Fibroblast of skin of scalp (primary cell): ENCODE measurements at places on chromosomes 6 and 20.
A peak's percentile ranks its signal among the peaks of the same experiment; 100 is the strongest.

DNA sequence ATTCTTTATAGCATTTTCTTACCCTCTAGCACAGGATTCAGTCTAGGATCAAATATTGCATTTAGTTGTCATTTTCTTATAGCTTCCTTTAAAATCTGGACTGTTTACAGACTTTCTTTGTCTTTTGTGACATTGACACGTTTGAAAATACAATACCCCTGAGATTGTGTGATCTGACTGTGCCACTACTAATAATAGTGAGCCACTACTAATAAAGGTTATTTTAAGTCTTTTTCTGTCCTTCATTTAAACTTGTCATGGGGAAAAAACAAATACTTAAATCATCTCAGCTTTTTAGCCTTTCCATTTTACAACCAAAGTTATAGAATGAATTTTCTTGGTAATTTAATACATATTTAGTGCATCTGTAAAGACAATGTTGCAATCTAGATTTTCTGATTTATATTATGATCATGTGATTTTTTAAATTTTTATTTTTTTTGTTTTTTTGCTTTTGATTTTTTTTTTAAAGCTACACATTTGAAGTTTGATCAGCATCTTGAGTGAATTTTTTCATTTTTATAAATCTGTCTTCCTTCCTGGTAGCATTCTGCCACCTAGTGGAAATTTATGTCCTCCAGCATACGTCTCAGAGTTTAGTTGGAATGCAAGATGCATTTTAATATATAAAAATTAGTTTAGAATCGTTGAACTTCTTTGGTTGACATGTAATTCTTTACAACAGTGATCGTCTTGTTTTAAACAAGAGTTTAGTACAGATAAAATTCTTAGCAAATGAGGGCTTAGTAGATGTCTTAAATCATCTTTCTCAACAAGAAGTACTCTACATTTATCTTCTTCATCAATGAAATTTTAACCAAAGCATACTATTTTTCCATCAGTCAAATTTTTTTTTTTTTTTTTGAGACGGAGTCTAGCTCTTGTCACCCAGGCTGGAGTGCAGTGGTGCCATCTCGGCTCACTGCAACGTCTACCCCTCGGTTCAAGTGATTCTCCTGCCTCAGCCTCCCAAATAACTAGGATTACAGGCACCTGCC, 119.4 kb downstream of the NCOA3 start:
- peak; percentile 73 for DNase-seq

DNA sequence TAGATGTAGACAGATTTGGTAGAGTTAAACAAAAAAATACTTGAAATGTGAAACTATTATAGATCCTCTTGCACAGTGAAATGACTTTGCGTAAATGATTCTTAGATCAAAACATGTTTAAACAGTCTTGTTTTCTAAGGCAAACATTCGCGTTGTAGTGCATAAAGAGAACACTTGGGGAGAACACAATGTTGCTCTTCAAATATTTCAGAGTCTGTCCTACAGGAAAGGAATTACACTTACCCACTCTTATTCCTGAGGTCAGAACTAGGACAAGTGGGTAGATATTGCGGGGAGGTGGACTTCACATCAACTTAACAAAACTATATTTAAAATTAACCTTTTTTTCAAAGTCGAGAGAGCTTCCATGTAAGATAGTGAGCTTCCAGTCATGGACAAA, 183.5 kb upstream of the PCSK2 start:
- DNase-seq: no peak

- no peak for DNase-seq
These were observed 1.9 kb downstream of the RNF39 start for GRCh38 chr6:30073489-30074235.

DNA sequence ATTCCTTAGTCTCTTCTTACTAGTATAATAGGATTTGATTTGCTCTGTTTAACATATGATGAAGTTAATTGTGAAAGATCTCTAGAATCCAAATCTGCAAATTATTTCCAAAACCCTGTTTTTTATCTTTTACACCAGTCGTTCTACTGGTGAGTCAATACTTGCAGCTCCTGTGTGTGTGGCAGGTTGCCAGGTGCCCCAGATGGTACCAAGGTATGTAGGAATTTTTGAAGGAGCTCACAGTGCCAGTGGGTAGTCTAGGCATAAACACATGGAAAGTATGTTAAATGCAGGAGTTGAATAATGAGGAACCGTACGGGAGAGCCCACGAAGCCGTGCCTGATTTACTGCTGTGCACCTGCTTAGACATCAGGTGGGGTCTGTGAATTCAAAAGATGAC, 192.2 kb downstream of the FARS2 start:
- no peak for DNase-seq

DNA sequence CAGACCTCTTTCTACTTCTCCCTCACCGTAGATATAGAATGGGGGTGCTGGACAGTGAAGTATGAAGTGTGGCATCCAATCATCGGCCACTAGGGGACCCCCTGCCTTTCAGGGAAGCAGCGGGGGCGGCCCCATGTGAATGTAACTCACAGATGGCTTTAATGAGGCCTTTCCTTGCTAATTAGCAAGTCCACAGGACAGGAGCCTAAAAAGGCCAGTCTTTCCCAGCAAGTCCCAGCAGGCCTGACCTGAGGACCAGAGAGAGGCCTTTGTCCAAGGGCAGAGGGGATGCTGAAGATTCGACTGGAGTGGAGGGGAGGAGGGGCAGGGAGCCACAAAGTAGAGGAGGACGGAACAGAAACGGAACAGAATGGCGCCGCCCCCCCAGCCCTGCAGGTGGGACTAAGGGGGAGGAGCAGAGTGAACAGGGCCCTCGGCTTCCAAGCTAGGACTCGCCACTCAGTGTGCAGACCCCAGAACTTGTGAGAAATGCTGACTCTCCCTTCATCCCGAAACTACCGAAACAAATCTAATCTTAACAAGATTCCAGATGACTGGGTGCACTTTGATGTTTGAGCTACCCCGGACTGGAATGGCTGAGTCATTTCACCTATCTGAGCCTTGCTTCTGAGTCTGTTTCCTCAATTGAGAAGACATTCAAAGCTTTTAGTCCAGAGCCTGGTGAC, 5.8 kb downstream of the C6orf132 start:
- DNase-seq: peak; percentile 45

DNA sequence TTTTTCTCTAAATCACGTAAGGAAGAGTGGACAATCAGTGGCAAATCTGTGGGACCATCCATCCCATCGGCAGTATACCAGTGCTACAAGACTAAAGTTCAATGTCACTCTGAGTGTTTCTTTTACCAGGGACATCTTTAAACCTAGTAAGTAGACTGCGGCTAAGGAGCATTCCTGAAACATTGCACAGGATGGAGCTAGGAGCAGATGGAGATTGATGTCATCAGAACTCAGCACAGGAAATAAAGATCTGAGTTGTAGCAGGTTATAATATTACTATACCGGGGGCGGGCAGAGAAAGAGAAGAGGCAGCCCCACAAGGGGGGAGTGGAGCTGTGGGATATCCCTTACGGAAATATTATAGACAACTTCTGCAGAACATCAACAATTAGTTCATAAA, 162.1 kb downstream of the MTFR2 start:
- peak; percentile 28 for DNase-seq

GRCh38 chr6:138528956-138529355, 29.7 kb upstream of the NHSL1 start:
- no peak for DNase-seq

GRCh38 chr6:30942338-30943060, 1.7 kb downstream of the MUCL3 start:
- peak; percentile 91 for DNase-seq

DNA sequence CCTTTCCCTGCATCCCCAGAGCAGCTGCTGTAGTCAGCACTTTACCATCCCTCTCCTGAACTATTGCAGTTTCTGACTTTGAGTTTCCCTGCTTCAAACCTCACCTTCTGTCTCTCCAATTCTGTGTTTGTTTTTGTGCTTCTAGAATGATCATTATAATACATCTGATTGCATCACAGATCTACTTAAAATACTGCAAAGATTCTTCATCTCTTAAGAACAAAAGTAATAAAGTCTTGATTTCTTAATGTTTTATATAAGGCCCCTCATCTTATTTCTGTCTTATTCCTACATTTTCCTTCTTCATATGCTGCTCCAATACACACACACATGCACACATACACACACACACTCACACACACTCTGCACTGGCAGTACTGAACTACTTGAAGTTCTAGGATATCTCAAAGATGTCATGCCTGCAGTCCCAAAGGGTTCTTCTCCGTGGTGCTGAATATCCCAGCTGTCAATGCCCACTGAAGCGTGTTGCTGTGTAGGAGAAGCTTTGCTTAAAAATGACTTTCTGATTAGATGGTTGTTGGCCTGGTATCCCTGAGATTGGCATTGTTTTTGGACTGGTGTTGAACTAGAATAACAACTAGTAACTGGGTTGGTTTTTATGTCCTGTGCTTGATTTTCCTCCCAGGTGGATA, 97.2 kb downstream of the MAP3K4 start:
- peak; percentile 18 for DNase-seq

DNA sequence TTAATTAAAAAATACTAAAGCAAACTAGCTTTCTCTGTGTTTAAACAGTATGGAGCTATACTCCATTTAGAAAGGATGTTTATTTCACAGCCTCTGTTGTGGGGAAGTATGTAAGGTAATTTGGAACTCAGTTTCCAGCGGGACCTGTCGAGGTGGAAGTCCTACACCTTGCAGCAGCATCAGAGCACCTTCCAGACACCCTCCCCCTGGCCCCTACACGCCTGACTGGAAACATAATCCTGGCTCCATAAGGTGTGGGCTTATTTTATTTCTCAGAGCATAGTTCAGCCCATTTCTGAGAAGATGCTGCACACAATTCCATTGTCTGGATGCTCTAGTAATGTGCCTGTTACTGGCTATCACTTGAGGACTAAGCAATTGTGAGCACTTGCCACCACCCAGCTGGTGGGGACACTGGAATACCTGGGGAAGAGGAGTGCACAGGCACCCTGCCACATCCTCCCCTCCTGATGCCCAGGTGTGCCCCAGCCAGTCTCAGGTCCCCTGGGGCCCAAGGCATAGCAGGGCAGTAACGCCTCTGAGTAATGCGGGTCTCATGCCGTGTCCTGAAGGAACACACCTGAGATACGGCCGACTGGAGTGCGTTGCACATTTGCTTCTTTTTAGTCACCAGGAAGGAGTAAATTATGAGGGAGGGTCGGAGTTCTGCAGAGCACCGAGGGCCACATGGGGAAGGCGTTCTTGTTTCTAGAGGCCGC, 556.5 kb downstream of the QKI start:
- no peak for DNase-seq
